Glutamatergic neuron (in vitro differentiated cells): ENCODE measurements at places on chromosomes 1 and 21. TPM values are rescaled to one million over a fixed set of nuclear protein-coding genes. Genes with fewer than 3 reads are reported as not detected.

DNA sequence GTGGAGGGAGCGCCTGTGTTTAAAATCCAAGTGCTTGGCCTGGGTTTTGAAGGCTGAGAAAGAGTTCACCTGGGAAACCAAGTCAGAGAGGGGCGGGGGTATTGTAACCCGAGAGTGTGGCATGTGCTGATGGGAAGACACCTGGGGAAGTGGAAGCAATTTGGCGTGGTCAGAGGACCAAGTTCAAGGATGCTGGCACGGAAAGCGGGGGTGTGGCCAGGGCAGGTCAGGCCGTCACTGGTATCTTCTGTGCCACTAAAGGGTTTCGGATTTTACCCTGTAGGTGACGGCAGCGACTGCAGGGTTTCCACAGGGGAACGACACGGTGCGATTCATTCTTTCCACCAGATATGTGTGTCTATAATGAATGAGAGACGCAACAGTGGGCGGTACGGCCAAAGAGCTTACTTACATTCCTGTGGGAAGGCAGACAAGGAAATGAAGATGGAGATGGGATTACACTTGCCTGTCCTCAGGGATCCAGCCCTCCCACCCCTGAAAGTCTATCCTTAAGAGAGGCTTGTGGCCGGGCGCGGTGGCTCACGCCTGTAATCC is 31.3 kb downstream of the CA6 start:
- no peak overlapping the region for H3K4me3 ChIP-seq

DNA sequence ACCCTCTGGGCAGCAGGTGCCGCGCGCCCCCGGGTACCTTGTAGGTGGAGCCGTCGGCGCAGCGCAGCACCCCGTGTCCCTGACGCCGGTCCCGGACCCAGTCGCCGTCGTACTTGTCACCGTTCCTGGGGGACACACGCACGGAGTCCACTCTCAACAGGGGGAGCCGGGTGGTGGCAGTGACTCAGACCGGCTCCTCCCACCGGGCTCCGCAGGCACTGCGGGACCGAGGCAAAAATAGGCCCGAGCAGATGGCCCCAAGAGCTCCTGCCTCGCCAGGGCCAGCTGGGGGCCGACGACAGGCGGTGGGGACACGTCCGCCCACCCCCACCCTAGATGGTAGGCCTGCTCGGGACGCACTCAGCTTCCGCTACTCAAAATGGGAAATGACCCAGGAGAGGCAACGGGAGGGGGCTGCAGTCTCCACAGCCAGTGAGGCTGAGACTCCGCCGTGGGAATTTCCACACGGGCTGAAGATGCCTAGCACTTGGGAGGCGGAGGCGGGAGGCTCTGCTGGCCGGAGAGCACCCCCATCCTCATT is 6.3 kb downstream of the MORN1 start:
- peak; percentile 69 for DNase-seq
- H3K27ac ChIP-seq, result peak overlapping the region; percentile 65
- peaks cover 24% of the 10 kb centered on the region for H3K4me1 ChIP-seq
- peaks cover 3% of the 10 kb centered on the region for H3K27me3 ChIP-seq

DNA sequence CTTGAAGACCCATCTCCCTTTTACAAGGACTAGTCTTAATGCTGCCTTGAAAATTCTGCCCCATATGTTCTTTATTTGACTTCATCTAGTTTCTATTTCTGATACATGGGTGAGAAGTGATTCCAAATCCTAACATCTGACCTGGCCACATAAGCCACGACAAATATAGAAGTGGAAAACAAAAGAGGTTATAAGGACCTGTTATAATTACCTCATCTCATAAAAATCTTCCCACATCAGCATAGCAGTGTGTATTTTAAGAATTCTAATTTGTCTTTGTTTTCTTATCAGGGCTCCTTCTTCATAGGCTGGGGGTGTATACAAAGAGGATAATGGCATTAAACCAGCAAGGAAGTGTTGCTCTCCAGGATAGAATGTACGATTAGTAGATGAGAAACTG is 1007.4 kb downstream of the TTLL7 start:
- no peaks in the 10 kb centered on the region for H3K36me3 ChIP-seq
- no peaks in the 10 kb centered on the region for H3K27me3 ChIP-seq
- H3K4me3 ChIP-seq, result no peak overlapping the region

DNA sequence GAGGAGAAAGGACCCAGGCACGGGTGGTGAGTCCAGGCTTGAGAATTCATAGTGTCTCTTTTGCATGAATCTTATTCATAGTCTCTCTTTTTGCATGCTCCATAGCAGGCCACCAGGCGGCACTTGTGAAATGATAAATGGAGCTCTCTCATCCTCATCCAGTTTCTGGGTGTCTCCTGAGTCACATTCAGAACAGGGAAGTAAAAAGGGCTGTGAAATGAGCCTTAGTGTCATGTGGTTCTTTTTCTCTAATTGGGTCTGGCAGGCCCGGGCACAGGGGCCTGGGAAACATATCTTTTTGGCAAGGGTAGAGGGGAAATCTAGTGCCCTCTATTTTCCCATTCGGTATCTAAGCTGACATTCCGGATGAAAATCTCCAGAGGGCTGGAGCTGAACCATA is 19.1 kb upstream of the NCF2 start:
- H3K36me3 ChIP-seq, result no peaks in the 10 kb centered on the region
- no peak overlapping the region for H3K27ac ChIP-seq
- peaks cover under 1% of the 10 kb centered on the region for H3K27me3 ChIP-seq
- no peak for DNase-seq
- H3K4me3 ChIP-seq, result no peak overlapping the region
- no peaks in the 10 kb centered on the region for H3K4me1 ChIP-seq

- no peak for DNase-seq
- H3K36me3 ChIP-seq, result no peaks in the 10 kb centered on the region
- H3K27me3 ChIP-seq, result peaks cover 23% of the 10 kb centered on the region
- H3K4me1 ChIP-seq, result peaks cover 60% of the 10 kb centered on the region
- peak overlapping the region; percentile 99 for H3K27ac ChIP-seq
Observed at GRCh38 chr1:213988507-213989001, 781 bp downstream of the PROX1 start.

- H3K27ac ChIP-seq, result no peak overlapping the region
- peaks cover 5% of the 10 kb centered on the region for H3K4me1 ChIP-seq
- H3K27me3 ChIP-seq, result peaks cover 2% of the 10 kb centered on the region
Observed at GRCh38 chr1:21154717-21155116, 22.0 kb downstream of the EIF4G3 start.

GRCh38 chr1:223730479-223731132 is 18.3 kb downstream of the CAPN2 start:
- H3K27ac ChIP-seq, result no peak overlapping the region
- H3K36me3 ChIP-seq, result no peaks in the 10 kb centered on the region
- peaks cover 1% of the 10 kb centered on the region for H3K4me1 ChIP-seq
- no peak overlapping the region for H3K4me3 ChIP-seq
- no peak for DNase-seq

DNA sequence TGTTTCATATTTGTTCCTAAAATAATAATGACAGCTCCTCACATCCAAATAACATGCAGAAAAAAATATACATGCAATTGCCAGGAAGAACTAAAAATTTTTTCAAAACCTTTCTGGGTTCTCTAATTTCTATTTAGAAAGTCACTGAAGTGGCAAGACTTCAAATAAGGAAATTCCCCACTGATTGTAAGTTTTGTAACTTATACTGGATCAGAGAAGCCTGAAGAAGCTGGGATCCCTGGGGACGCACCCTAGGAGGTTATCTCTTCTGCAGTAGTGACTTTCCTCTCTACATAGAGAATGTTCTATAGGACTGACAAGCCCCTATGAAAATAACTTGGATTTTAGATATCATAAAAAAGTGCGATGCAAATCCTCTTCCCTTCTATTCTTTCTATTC is 182.6 kb downstream of the MRPL39 start:
- H3K27me3 ChIP-seq, result no peaks in the 10 kb centered on the region
- H3K4me1 ChIP-seq, result no peaks in the 10 kb centered on the region
- no peak overlapping the region for H3K4me3 ChIP-seq
- no peaks in the 10 kb centered on the region for H3K36me3 ChIP-seq
- no peak for DNase-seq
- H3K27ac ChIP-seq, result no peak overlapping the region

- no peak overlapping the region for H3K4me3 ChIP-seq
- peaks cover 36% of the 10 kb centered on the region for H3K4me1 ChIP-seq
- H3K36me3 ChIP-seq, result peaks cover 5% of the 10 kb centered on the region
Observed at GRCh38 chr1:20446796-20447195, 39.2 kb downstream of the CAMK2N1 start.

GRCh38 chr1:220380885-220381284 is 108.6 kb upstream of the RAB3GAP2 start:
- peaks cover 9% of the 10 kb centered on the region for H3K27me3 ChIP-seq
- H3K4me3 ChIP-seq, result no peak overlapping the region
- H3K4me1 ChIP-seq, result peaks cover 27% of the 10 kb centered on the region
- no peak for DNase-seq
- peaks cover 14% of the 10 kb centered on the region for H3K36me3 ChIP-seq
- H3K27ac ChIP-seq, result no peak overlapping the region

DNA sequence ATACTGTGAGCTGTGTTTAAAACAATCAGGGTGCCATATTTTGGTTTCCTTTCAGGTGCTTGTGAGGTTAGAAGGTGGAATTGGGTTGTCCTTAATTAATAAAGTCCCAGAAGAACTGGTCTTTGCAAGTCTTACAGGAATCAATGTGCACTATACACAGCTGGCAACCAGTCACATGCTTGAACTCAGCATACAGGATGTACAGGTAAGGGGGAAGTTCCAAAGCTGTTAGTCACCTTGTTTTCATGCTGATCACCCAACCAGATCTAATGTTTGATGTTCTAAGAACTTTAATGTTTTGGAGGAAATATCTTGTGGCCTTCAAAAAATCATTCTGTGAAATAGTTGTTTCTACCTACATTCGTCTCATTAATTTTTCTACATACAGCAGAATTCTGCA is 156.3 kb downstream of the VPS13D start:
- no peak overlapping the region for H3K4me3 ChIP-seq
- peaks cover 32% of the 10 kb centered on the region for H3K36me3 ChIP-seq
- H3K4me1 ChIP-seq, result no peaks in the 10 kb centered on the region
- no peak overlapping the region for H3K27ac ChIP-seq
- DNase-seq, result no peak

GRCh38 chr1:211534545-211535291 is 42.8 kb upstream of the RD3 start:
- DNase-seq, result no peak
- H3K36me3 ChIP-seq, result no peaks in the 10 kb centered on the region
- H3K27me3 ChIP-seq, result peaks cover 2% of the 10 kb centered on the region
- peaks cover 4% of the 10 kb centered on the region for H3K4me1 ChIP-seq
- no peak overlapping the region for H3K27ac ChIP-seq

GRCh38 chr21:46051821-46052675 is 45.9 kb upstream of the COL6A2 start:
- H3K36me3 ChIP-seq, result peaks cover 4% of the 10 kb centered on the region
- H3K4me1 ChIP-seq, result peaks cover 20% of the 10 kb centered on the region
- peaks cover 8% of the 10 kb centered on the region for H3K27me3 ChIP-seq
- H3K4me3 ChIP-seq, result peak overlapping the region; percentile 25
- no peak overlapping the region for H3K27ac ChIP-seq

DNA sequence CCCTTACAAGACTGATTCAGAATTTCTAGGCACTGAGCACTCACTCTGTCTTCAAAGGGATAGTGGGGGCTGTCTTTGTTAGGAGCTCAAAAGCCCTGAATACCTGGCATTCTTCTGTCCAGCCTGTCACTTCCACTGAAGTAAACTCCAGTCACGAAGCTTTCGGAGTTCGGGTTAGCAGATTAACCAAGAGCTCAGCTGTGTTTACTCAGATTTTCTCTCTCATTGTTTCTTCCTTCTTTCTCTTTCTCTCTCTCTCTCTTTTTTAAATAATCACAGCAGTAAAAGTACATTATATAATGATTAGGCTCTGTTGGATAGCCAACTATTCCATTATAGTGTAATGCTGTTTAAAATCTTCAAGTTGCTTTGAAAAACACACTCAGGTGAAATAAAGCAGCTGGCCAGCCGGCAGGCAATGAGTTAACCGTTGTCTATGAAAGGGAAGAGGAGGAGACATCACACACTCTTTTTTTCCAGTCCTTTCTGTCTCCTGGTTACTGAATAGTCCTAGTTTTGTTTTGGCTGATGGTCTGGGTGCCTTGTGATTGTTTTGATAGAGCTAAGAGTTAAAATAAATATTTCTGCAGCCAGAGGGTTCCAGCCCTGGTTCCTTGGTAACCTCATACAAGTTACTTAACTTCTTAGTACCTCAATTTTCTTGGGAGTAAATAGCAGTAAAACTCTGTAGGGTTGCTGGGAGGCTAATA is 89.8 kb downstream of the ADSS2 start:
- H3K27ac ChIP-seq, result no peak overlapping the region
- DNase-seq, result no peak
- no peaks in the 10 kb centered on the region for H3K27me3 ChIP-seq
- H3K4me1 ChIP-seq, result peaks cover 7% of the 10 kb centered on the region
- H3K36me3 ChIP-seq, result peaks cover 7% of the 10 kb centered on the region

BGLAP gene
- not detected for total RNA-seq

GUCA2A gene
- total RNA-seq, result not detected

ALX3 gene
- not detected for total RNA-seq

CD164L2 gene
- total RNA-seq, result not detected

QSOX1 gene
- total RNA-seq, result 46.1 TPM

CNKSR1 gene
- 9.9 TPM for total RNA-seq

ID3 gene
- total RNA-seq, result 10.9 TPM

GPR52 gene
- 1.1 TPM for total RNA-seq

UMODL1 gene
- not detected for total RNA-seq
